AG08395 (cell line): ENCODE measurements at places on chromosomes 7 and 10.

DNA sequence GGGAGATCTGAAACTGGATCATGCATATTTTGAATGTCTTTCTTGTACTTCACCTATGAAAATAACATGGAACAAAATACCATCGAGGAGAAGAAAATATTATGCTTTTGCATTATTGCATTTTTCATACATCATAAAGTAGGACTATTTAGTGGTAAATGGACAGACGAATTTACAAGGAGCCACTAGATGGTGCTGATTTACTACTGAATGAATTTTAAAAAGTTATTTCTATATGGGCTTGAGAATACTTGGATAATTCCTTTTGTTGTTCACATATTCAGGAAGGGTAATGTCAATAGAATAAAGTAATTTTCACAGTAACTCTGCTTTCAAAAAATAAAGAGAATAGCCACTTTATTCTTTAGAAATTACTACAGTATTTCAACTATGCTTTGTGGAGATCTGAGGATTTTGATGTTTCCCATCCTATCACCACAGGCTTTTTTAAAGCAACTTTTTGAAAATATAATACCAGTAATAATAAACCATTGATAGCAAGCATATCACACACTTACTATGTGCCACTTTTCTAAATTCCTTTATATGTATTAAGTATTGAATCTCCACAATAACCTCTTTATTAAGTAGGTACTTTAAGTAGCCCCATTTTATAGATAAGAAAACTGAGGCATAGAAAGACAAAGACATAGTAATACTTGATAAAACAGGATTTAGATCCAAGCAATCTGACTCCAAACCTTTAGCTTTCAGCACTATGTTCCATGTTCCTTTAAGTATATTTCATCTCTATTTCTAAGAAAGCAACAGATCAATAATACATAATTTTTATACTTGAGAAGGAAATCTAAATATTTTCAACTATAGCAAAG, 38.6 kb downstream of the NEBL start:
- DNase-seq: peak; percentile 4

GRCh38 chr7:40996233-40996677, 706.6 kb downstream of the INHBA start:
- no peak for DNase-seq

DNA sequence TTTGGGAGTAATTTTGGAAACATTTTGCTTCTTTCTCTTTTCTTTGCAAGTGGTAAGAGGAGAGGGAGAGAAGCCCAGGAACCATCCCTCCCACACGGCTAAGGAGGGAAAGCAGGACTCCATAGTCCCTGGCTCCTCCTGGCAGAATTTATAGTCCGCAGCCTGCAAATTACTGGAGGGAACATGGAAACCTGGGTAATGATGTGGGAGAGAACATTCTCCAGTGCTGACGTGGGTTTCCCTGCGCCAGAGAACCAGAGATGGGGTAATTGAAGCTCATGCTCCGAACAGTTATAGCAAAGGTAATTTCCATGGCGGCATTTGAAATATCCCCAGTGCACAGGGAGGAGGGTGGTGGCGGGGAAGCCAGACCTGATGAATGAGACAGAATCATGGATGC, 320.4 kb downstream of the RPS24 start:
- no peak for DNase-seq

DNA sequence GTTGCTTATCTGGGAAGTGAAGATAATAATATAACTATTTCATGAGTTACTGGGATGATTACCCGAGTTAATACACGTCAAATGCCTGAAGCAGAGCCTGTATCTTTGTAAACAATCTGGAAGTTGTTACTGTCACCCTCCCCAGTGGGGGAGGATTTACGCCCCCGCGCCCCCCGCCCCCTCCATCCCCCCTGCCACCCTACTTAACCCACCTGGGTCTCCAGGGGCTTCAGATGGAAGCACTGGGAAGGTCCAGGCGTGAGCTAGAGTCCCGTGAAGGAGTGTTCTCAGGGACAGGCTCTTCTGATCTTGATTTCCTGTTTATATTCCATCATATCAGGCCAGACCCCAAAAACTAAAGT, 691 bp upstream of the PPA1 start:
- no peak for DNase-seq

DNA sequence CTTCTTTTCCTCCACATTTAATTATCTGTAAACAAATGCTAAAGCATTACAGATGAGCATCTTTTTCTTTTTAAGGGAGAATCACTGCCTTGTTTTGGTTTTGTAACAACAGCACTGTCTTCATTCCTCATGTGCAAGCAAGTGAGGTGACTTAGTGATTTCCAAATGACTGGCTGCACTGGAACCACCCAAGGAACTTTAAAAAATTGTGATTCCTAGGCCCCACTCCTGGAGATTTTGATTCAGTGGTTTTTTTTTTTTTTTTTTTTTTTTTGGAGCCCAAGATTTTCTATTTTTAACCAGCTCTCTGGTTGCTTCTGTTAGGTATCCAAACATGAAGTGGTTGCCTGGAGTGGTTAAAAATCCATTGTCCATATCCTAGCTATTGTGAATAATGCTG, 176.2 kb downstream of the LRMDA start:
- no peak for DNase-seq

- DNase-seq: no peak
Measured at GRCh38 chr10:18650404-18650997, 886 bp downstream of the NSUN6 start.

- DNase-seq: no peak
Measured at GRCh38 chr10:54702583-54703485, 98.2 kb downstream of the PCDH15 start.

DNA sequence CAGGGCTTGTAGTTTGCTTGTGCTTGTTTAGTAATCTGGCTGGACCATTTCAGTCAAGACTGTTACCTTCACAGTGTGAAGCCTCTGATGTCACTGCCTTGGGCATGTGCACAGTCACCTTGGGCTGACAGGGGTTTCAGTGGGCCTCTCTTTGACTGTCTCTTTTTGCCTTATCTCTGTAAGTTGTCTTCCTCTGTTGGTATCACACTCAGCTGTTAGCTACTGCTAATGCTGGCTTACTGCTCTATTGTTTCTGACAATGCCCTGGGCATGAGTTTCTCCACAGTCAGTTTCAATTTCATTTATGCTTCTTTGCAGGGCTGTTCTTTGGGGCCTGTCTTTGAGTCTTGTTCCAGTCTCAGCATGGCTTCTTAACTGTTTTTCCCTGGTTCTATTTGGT, 201.9 kb upstream of the SHH start:
- no peak for DNase-seq

GRCh38 chr7:7897949-7898515, 70.6 kb upstream of the GLCCI1 start:
- no peak for DNase-seq

DNA sequence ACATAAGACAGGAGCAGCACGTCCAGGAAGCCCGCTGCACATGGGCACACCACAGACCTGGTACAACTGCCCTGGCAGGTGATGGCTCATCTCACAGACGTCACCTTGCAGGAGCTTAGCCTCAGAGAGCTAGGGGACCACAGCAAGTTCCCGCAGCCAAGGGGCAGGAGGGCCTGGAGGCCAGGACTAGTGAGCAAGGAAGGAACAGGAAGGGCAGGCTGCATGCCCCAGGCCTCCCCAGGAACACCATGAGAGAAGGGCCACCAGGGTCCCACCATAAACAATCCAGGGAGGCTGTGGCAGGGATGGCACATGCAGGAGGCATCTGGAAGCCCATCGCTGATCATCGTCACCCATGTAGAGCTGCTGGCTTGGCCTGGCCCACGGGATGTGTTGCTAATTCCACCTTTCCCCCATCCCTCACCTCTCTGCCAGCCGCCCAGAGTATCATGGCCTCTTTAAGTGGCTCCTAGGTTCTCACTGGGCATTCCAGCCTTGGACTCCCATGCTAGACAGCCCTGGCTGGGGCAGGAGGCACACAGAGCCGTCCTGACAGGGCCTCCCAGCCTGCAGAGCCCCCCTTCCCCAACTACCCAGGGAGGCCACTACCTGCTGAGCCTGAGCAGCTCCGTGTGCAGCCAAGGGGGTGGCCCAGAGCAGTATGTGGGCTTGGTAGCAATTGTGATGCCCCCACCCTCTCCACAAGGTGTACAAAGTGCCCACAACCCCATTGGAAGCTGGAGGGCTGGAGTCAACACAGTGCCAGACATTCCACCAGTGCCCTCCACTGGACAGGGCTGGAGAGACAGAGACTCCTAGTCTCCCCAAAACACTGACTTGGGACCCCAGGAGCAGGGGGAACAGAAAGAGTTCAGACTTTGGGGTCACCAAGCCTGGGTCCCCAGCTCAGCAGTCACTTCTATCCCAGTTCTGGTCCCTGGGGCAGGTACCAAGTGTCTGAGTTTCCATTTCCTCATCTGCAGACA, 35.5 kb downstream of the GRID1 start:
- no peak for DNase-seq

GRCh38 chr7:16677978-16678494, 32.1 kb downstream of the BZW2 start:
- no peak for DNase-seq

- no peak for DNase-seq
Measured at GRCh38 chr10:71605263-71605962, 114.2 kb downstream of the C10orf105 start.

GRCh38 chr7:67654642-67655041, 658.0 kb downstream of the TYW1 start:
- DNase-seq: no peak

GRCh38 chr7:117728890-117729624, 144.2 kb downstream of the CTTNBP2 start:
- no peak for DNase-seq

- no peak for DNase-seq
Measured at GRCh38 chr7:79523436-79523835, 70.0 kb upstream of the MAGI2 start.

- DNase-seq: no peak
Measured at GRCh38 chr10:131731780-131732630, 168.8 kb upstream of the PPP2R2D start.

GRCh38 chr7:2099048-2099957, 133.4 kb downstream of the MAD1L1 start:
- DNase-seq: peak; percentile 85

DNA sequence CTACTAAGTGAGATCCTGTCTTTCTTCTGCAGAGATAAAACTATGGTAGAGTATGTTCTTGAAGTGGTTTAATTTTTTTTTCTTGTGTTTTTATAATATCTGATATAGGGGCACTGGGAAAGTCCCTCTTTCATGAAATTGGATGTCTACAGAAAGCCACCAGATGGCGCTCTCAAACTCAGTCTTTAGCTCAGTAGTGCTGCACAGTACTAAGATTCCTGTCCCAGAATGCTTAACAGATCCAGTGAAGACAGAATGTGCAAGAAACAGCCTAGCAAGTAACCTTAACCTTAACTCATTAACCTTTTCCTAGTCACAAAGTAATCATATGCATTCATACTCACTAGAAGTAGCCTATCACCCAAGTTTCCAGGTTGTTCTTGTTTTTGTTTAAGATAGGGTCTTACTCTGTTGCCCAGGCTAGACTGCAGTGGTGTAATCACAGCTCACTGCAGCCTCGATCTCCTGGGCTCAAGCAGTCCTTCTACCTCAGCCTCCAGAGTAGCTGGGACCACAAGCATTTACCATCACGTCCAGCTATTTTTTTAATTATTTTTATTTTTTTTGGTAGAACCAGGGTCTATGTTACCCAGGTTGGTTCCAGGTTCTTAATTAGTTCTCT, 56.7 kb downstream of the IDE start:
- DNase-seq: peak; percentile 76

DNA sequence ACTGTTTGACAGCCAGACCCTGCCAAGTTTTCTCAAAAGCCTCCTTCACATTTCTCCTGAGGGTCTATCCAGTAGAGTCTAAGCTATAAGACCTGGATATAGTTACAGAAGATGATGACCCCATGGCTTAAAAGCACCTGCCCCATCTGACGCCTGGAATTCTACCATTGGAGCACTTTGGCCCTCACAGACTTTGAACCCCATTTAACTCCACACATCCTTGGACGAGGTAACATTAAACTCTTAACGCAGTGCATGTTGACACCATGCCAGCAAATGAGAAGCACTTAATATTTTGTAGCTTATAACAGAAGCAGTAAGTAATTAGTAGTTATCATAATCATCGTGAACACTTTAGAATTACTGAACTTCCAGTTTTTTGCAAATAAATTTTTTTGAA, 61.9 kb upstream of the SMNDC1 start:
- DNase-seq: no peak

DNA sequence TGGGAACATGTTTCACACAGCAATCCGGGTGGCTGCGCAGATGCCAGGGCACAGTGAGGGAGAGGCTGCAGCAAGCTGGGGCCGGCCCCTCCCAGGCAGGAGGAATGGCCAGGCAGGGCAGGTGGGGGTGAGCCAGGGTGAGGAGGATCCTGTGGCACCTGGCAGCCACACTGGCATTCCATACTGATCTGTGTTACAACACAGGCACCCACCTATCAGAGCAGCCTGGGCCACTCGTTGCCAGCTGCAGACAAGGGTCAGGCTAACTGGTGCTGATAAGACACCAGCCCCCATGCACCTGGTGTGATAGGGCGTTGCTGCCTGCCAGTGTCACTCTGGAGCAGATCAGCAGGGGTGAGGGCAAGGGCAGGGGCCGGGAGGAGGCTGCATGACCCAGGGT, 16.6 kb upstream of the RET start:
- DNase-seq: no peak

- peak; percentile 32 for DNase-seq
Measured at GRCh38 chr10:28719789-28720436, 42.6 kb downstream of the BAMBI start.

- DNase-seq: no peak
Measured at GRCh38 chr10:116461680-116462079, 34.0 kb downstream of the PNLIPRP3 start.

GRCh38 chr10:92420546-92421275, 129.7 kb downstream of the MARCHF5 start:
- DNase-seq: no peak

- peak; percentile 40 for DNase-seq
Measured at GRCh38 chr7:130921391-130922180, 187.6 kb upstream of the KLF14 start.

DNA sequence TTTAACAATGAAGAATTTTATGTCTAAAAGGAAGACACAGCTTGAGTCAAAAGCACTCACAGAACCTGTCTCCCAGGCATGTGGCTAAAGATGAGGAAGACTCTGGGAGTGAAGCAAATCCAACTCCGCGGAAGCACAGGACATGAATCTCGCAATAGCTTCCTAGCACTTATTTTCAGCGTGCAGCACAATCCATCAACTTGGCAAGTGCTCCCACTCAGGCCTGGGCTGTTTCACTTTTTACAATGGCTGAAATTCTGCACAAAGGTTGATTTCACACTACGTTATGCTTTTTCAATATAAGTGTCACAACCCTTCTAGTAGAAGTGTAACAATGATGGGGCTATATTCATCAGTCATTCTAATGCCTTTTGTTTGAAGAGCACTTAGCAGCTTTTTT, 180.2 kb downstream of the XPNPEP1 start:
- no peak for DNase-seq

- no peak for DNase-seq
Measured at GRCh38 chr10:97780841-97781617, 9.2 kb upstream of the SFRP5 start.

- DNase-seq: no peak
Measured at GRCh38 chr7:44062903-44063295, 2.5 kb downstream of the PGAM2 start.

- DNase-seq: no peak
Measured at GRCh38 chr10:88996927-88997326, 6.3 kb downstream of the FAS start.
